Putamen (tissue), 1 donor: ENCODE measurements at places on chromosomes 4 and X.
A peak's percentile ranks its signal among the peaks of the same experiment; 100 is the strongest.

DNA sequence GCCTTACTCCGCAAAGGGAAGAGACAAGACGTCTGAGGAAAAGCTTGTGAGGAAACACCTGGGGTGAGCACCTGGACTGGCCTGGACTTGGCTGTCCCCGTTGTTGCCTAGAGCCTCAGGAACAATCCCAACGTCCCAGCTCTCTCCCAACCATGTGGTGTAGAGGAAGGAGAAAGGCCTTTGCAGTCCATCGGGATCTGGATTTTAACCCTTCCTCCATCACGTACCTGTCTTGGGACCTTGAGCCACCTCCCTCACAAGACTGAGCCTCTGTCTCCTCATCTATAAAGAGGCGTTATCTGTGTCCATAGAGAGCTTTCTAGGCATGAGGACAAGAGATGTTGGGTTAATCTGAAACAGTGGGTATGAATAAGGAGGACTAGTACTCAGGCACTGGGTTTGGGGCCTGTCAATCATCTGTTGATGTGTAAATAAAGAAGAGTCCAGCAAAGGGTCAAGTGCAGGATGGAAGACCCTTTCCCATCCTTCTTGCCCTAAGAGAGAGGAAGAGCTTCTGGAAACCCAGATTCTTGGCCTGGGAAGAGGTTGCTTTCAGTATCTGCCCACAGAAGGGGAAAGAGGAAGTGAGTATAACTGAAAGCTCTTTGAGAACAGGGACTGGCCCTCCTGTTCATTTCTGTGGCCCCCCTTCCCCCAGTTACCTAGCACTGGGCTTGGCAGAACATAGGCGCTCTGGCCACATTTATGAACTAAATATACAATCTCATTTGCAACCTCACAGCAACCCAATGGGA is 137.1 kb downstream of the PJA1 start:
- no peak for DNase-seq

- no peak for DNase-seq
These were observed 140.5 kb downstream of the SOWAHB start for GRCh38 chr4:76757418-76757939.

- DNase-seq: no peak
These were observed 552.3 kb downstream of the PCDH7 start for GRCh38 chr4:31272331-31273061.

- no peak for DNase-seq
These were observed 5.2 kb upstream of the PRKG2 start for GRCh38 chr4:81220271-81220670.

DNA sequence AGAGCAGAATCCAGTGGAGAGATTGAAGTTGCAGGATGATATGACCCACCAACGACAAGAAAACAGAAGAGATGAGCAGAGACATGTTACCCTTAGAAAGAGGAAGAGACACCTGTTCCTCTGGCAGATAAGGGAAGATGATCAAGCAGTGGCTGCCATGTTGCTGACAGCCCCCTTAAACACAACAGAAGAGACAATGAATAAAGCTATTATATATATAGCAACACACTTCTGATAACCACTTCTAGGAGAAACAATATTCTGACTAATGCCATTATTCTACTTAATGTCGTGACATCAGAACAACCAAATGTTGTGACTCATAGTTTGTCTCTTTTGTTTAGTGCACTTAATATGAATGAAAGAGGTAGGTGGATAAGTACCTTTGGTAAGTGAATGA is 44.9 kb downstream of the SH3RF1 start:
- DNase-seq: no peak

GRCh38 chrX:3371163-3371562 is 24.7 kb upstream of the MXRA5 start:
- no peak for DNase-seq

- no peak for DNase-seq
These were observed 778 bp downstream of the C1QTNF7 start for GRCh38 chr4:15428611-15429010.

- no peak for DNase-seq
These were observed at the start of gene PRKG2 for GRCh38 chr4:81214881-81215868. Gene PRKG2, minus strand, starts transcription at chr4:81215222. Its CDS starts 10,175 bp downstream, at chr4:81205047.

GRCh38 chr4:144499777-144500176 is 146.2 kb upstream of the HHIP start:
- no peak for DNase-seq

DNA sequence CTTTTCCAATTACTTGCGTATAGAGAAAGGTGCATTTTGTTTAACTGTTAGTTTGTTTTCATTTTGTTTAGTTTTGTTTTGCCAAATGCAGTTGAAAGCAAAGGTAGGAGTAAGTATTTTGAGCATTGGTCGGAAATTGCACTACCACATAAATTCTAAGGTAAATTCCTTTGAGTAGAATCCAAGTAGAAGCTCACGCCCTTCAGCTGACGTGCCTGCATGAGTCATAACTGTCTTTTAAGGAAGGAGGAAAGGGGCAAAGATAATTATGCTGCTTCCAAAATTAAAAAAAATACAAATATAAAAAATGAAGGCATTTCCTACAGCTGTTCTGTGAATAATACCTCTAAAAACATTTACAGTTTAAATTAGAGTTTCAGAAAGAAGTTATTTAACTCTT is 110.2 kb upstream of the MYOZ2 start:
- DNase-seq: no peak

- peak; percentile 49 for DNase-seq
These were observed 1.1 kb downstream of the MAML3 start for GRCh38 chr4:140152751-140153418.

DNA sequence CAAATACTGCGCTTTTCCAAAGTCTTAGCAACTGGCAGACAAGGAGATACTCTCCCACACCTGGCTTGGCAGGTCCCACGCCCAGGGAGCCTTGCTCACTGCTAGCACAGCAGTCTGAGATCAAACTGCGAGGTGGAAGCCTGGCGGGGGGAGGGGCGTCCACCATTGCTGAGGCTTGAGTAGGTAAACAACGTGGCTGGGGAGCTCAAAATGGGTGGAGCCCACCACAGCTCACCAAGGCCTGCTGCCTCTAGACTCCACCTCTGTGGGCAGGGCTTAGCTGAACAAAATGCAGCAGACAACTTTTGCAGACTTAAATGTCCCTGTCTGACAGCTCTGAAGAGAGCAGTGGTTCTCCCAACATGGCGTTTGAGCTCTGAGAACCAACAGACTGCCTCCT is 23.0 kb upstream of the NFKB1 start:
- DNase-seq: no peak

- no peak for DNase-seq
These were observed 76.7 kb downstream of the KLHL34 start for GRCh38 chrX:21581479-21581878.

DNA sequence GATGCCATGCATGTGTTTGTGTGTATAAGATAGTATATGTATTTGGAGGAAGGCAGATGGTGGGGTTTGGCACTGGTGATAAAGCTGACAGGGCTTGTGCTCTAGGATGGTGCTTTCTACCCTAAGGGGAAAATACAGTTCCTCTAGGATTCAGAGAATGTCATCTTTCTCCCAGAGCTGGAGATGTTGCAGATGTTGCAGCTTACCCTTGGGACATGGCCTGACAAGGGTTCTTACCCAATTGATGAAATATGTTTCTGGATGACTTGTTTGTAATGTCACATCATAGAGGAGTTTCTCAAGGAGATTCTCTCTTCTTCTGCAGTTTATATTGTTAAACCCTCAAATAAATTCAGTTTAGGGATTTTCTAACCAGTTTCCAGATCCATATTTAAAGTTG is 52.5 kb upstream of the PITX2 start:
- DNase-seq: no peak

DNA sequence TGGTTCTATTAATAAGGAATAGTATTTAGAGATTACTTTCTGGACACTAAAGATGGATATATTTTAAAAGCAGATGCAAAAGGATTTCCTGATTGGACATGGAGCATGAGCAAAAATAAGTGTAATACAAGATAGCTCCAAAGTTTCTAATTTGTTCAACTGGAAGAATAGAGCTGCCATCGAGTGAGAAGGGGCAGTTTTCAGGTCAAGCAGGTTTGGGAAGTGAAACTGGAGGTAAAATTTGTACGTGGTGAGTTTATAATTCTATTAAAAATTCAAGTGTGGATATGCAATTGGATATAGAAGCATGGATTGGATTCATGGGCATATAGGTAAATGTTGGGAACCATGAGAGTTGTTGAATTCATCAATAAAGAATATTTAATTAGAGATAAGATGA is 31.8 kb downstream of the PRDM8 start:
- DNase-seq: no peak

GRCh38 chr4:25809996-25810395 is 52.8 kb downstream of the SEL1L3 start:
- DNase-seq: no peak

DNA sequence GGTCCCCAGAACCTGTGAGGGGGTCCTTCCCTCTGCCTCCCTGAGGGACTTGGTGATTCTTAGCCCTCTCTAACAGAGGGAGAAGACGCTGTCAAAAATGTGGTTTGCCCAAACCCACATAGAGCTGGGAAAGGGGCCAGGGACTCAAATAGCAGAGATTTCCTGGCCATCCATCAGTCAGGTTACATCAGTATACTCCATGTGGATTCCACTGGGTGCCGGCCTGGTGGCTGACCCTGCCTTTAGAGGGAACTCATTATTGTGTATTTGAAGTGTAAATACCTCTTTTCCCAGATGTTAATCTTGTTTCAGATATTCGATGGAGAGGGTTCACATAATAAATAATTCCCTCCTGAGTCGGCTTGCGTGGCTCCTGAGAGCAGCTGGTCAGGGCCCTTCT is 130.3 kb downstream of the TBL1X start:
- no peak for DNase-seq

DNA sequence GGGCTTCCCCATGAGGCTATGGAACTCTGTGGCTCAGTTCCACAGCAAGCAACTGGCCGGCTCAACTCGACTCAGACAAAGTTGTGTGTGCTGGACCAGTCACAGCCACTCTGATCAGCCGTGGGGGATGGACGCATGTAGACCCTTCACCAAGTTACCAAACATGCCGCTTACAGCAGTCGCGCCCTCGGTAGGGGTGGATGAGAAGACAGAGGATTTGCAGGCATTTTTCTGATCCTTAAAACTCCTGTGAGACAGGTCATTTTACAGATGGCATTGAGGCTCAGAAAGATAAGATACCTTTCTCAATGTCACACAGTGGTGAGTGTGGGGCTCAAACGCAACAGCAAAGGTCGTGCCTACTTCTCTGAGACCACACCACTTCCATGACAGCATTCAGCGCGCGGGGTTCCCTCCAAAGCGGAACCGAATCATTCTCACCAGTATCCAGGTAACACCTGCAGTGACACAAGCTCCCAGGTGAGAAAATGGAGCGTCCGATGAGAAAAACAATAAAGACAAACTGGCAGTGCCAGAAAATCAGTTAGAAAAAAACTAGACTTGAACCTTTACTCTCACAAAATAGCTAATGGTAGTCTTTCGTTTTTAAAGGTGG is 83.6 kb downstream of the RELL1 start:
- no peak for DNase-seq

- no peak for DNase-seq
These were observed 106.0 kb downstream of the TMEM144 start for GRCh38 chr4:158316264-158316663.

GRCh38 chr4:176824645-176825366 is 32.1 kb upstream of the VEGFC start:
- DNase-seq: no peak

DNA sequence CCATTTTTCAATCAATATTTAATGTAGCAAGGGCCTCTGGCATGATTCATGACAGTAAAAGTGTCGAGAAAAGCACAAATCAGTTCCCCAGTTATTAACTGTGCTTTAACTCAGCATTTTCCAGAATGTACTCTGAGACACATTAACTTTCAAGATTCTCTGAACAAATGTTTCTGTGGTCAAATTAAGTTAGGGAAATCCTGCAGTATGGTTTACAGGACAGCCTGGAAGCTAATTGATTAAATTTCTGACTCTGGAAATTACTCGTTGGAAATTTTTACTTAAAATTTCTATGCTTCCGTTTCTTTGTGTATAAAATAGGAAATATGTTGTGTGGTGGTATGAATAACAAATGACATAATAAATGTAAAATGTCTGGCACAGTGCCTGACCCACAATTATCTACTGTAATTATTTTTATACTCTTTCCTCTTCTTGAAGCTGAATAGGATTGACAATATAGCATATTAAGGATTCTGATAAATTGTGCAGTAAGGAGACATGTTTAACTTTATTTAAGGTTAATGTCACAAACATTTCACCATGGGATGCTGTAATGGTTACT is 33.7 kb downstream of the STK32B start:
- DNase-seq: no peak

DNA sequence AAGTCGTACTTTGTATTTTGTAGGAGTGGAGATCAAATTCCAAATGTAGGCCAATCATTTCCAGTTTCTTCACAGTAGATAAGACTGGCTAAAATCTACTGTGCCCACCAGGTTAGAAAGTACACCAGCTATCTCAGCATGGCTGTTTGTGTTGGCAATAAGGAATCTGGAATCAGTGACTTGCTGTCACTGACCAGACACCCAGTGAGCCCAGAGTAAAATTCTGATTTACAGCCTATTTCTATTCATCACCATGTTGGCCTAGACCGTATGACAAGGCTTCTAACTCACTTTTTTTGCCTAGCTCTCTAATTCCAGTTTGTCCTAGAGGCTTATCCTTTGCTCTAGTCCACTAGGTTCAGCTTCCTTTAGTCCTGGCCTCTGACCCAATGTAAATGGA is 25.4 kb downstream of the SMIM43 start:
- DNase-seq: no peak
